ENCODE measurements at places on chromosomes 4 and X. TPM values are rescaled to one million over a fixed set of nuclear protein-coding genes. Genes with fewer than 3 reads are reported as not detected.

DNA sequence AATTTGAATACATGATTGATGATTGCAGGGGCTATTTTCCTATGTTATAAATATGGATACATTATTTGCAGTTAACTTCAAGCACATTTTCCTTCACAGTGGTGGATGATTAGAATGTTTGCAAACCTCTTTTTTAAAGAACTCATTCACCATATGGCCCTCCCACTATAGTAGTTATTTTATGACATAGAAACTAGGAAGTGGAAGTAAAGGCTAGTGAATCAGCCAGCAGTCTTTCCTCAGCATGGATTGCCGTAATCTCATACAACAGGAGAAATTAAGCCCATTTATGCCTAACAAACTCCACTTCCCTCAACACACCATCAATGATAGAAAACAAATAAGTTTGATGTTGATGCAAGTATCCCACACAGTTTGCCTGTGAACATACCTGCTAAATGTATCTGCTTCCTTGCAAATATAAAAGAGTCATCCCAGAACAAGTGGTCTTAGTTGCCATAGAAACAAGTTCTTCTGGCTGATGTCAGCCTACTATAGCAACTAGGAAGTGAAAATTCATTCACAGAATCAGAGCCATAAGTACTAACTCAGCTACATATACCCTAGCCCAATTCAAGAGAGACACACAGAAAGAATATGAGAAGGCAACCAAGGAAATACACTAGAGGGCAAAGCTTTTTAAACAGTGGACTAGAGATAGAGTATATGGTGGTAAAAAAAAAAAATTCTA lies 100.9 kb upstream of the RADX start:
- no peaks in the 10 kb centered on the region for H3K4me1 ChIP-seq
- DNase-seq = no peak
- no peak overlapping the region for H3K4me3 ChIP-seq
- no peak overlapping the region for H3K27ac ChIP-seq

GRCh38 chr4:93760284-93760683 lies 68.3 kb upstream of the ATOH1 start:
- H3K4me1 ChIP-seq = no peaks in the 10 kb centered on the region
- H3K27ac ChIP-seq = no peak overlapping the region
- DNase-seq = no peak
- H3K4me3 ChIP-seq = no peak overlapping the region
- no peaks in the 10 kb centered on the region for H3K27me3 ChIP-seq
- H3K36me3 ChIP-seq = no peaks in the 10 kb centered on the region

DNA sequence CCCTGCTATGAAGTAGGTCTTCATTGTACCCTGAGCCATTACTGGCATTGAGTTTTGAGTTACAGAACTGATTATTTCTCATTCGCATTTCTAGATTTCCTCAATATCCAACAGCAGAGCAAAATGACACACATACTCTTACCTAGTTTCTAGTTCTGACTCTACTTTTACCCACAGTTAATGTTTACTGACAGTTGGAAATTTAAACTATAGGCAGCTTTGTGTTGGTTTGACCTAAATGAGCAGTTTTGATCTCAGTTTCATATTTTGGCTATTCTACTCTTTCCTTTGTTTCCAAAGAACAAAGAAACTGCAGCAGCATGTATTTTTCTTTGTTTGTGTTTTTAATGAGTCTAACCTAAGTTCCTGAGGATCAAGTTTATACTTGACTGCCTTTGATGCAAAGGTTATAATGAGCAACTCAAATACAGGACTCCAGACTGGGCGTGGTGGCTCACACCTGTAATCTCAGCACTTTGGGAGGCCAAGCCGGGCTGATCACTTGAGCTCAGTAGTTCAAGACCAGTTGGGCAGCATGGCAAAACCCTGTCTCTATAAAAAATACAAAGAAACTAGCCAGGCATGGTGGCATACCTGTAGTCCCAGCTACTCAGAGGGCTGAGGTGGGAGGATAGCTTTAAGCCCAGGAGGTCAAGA lies 30.4 kb downstream of the TXK start:
- no peaks in the 10 kb centered on the region for H3K27me3 ChIP-seq
- H3K27ac ChIP-seq = peak overlapping the region; percentile 83
- peaks cover 55% of the 10 kb centered on the region for H3K4me1 ChIP-seq
- no peak for DNase-seq
- H3K36me3 ChIP-seq = peaks cover 20% of the 10 kb centered on the region
- peak overlapping the region; percentile 69 for H3K4me3 ChIP-seq

GRCh38 chrX:138651494-138651893 lies 60.0 kb downstream of the FGF13 start:
- H3K4me1 ChIP-seq = no peaks in the 10 kb centered on the region
- no peaks in the 10 kb centered on the region for H3K36me3 ChIP-seq
- no peak overlapping the region for H3K27ac ChIP-seq
- H3K27me3 ChIP-seq = peaks cover 9% of the 10 kb centered on the region
- no peak overlapping the region for H3K4me3 ChIP-seq

- H3K27me3 ChIP-seq = peaks cover 5% of the 10 kb centered on the region
- H3K27ac ChIP-seq = no peak overlapping the region
- H3K4me1 ChIP-seq = no peaks in the 10 kb centered on the region
- DNase-seq = no peak
These were observed 285.9 kb downstream of the SLC7A11 start for GRCh38 chr4:137956256-137956655.

Gene TMEM255A
- polyA plus RNA-seq = 0.96 TPM

Gene RNF128
- not detected for polyA plus RNA-seq

DNA sequence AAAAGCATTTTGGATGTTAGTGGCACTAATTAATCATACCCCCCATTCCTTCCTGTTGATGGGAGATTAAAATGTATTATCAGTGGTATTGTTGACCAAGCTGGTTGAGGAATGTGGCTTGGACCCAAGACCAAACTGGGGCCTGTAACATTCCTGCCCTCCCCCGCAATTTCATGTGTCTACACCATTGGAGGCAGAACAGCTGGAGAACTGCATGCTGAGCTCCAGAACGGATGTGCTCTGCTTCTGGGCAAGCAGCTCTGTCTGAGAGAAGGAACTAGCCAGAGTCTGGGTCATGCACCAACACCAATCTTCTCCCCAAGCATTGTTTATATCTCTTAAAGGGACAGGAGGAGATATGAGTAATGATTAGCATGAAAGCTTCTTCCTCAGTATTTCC lies 185.5 kb downstream of the CEP135 start:
- no peak overlapping the region for H3K27ac ChIP-seq
- H3K4me1 ChIP-seq = no peaks in the 10 kb centered on the region
- peaks cover 2% of the 10 kb centered on the region for H3K27me3 ChIP-seq
- no peaks in the 10 kb centered on the region for H3K36me3 ChIP-seq

Gene AR
- polyA plus RNA-seq = not detected

Gene REELD1
- not detected for polyA plus RNA-seq

DNA sequence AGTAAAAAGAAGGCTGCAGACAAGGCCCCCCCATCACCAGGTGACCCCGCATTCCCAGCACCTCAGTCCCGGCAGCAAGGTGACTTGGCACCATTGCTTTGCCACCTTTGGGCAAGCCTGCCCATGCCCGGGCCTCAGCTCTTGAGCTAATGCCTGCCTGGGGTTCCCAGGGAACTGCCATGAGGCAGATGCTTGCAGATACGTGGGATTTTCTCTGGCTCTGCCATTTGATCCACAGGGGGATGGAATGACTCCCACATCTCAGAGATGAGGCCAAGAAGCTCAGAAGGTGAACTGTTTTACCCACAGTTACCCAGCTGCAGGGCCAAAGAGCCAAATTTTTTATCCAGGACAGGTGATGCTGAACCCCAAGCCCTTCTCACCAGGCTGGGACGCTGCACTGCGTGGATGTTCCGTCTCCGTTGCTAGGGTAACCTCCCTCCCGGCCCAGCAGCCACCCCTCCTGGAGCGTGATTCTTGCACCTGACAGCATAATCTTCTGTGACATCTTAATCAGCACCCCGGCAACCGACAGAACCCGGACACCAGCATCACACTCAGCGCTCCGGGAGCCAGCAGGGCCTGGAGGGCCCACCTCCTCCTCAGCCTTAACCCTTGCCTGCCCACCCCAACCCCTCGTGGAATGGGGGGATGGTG lies 15.7 kb upstream of the MSX1 start:
- H3K36me3 ChIP-seq = peaks cover 3% of the 10 kb centered on the region
- H3K27me3 ChIP-seq = peaks cover 4% of the 10 kb centered on the region
- no peaks in the 10 kb centered on the region for H3K4me1 ChIP-seq
- no peak overlapping the region for H3K4me3 ChIP-seq
- H3K27ac ChIP-seq = no peak overlapping the region

Gene CCDC120
- polyA plus RNA-seq = 1.3 TPM

GRCh38 chr4:106056914-106057313 lies 161.6 kb downstream of the NPNT start:
- H3K4me3 ChIP-seq = no peak overlapping the region
- peaks cover 5% of the 10 kb centered on the region for H3K36me3 ChIP-seq
- no peaks in the 10 kb centered on the region for H3K4me1 ChIP-seq
- DNase-seq = no peak
- H3K27me3 ChIP-seq = no peaks in the 10 kb centered on the region

Gene NRK
- polyA plus RNA-seq = not detected

Gene LNX1
- 0.18 TPM for polyA plus RNA-seq

- no peak overlapping the region for H3K27ac ChIP-seq
- H3K36me3 ChIP-seq = no peaks in the 10 kb centered on the region
- no peak overlapping the region for H3K4me3 ChIP-seq
- no peaks in the 10 kb centered on the region for H3K4me1 ChIP-seq
These were observed 11.0 kb downstream of the EREG start for GRCh38 chr4:74375824-74376426.

- no peak overlapping the region for H3K27ac ChIP-seq
- no peak for DNase-seq
- H3K27me3 ChIP-seq = peaks cover 11% of the 10 kb centered on the region
- H3K36me3 ChIP-seq = no peaks in the 10 kb centered on the region
- H3K4me1 ChIP-seq = no peaks in the 10 kb centered on the region
These were observed 281.7 kb downstream of the ZNF674 start for GRCh38 chrX:46263494-46263893.

- H3K4me3 ChIP-seq = no peak overlapping the region
- H3K4me1 ChIP-seq = no peaks in the 10 kb centered on the region
- H3K36me3 ChIP-seq = no peaks in the 10 kb centered on the region
These were observed 149.7 kb upstream of the ANKRD50 start for GRCh38 chr4:124862261-124862660.

Gene TCEAL7
- polyA plus RNA-seq = not detected

Gene CFP
- 22.0 TPM for polyA plus RNA-seq

DNA sequence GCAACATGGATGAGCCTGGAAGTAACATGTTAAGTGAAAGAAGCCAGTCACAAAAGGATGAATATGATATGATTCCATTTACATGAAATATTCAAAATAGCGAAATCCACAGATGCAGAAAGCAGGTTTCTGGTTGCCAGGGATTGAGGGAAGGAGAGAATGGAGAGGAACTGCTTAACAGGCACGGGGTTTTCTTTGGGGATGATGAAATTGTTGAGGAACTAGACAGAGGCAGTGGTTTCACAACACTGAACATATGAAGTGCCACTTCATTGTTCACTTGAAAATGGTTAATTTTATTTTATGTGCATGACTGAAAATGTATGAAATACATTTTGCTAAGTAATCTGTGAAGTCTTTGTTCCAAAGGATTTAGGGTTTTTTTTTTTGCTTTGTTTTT lies 182.5 kb upstream of the TBL1X start:
- peaks cover 2% of the 10 kb centered on the region for H3K27me3 ChIP-seq
- DNase-seq = no peak
- H3K36me3 ChIP-seq = no peaks in the 10 kb centered on the region
- H3K27ac ChIP-seq = no peak overlapping the region
- H3K4me1 ChIP-seq = peaks cover 13% of the 10 kb centered on the region

Gene RENBP
- polyA plus RNA-seq = not detected

Gene UGT2B28
- not detected for polyA plus RNA-seq

DNA sequence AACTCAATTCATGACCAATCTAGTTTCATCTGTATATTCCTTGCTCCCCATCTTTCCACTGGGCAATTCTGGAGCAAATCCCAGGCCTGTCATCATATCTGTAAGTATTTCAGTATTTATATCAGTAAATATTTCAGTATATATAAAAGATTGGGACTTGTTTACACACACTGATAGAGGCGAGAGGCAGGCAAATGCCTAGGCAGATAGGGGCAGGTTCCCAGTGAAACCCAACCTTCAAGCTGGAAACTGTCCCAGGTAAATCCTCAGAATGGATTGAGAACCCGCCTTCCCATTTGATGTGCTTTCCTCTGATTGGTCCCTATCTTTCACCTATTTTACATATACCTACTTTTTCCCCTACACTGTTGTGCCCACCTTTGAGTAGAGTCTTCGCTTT lies 23.8 kb upstream of the TBC1D1 start:
- no peaks in the 10 kb centered on the region for H3K27me3 ChIP-seq
- no peak for DNase-seq
- peaks cover 23% of the 10 kb centered on the region for H3K36me3 ChIP-seq
- no peak overlapping the region for H3K4me3 ChIP-seq
- H3K4me1 ChIP-seq = peaks cover 5% of the 10 kb centered on the region

Gene FAM9C
- polyA plus RNA-seq = not detected

Gene F8A1
- 31.3 TPM for polyA plus RNA-seq

Gene EDNRA
- polyA plus RNA-seq = not detected

Gene GATA1
- polyA plus RNA-seq = not detected

GRCh38 chrX:88672261-88672660 lies 74.8 kb upstream of the CPXCR1 start:
- no peaks in the 10 kb centered on the region for H3K4me1 ChIP-seq
- no peak overlapping the region for H3K4me3 ChIP-seq
- H3K36me3 ChIP-seq = no peaks in the 10 kb centered on the region
- no peaks in the 10 kb centered on the region for H3K27me3 ChIP-seq
- no peak overlapping the region for H3K27ac ChIP-seq

Gene STBD1
- 0.91 TPM for polyA plus RNA-seq

Data from immature natural killer cell (primary cell).